Amniotic stem cell (primary cell): ENCODE measurements at places on chromosomes 5 and 9.

- no peak for DNase-seq
Measured at GRCh38 chr5:150114773-150115408, 28.5 kb upstream of the CSF1R start.

- DNase-seq = no peak
Measured at GRCh38 chr5:173735691-173736090, 119.2 kb upstream of the BOD1 start.

GRCh38 chr5:158821331-158821730, 278.4 kb downstream of the EBF1 start:
- no peak for DNase-seq

GRCh38 chr5:92715946-92716520, 865.0 kb downstream of the NR2F1-AS1 start:
- DNase-seq = no peak

GRCh38 chr5:147544556-147544955, 34.7 kb upstream of the DPYSL3 start:
- no peak for DNase-seq
